LHCN-M2 (cell line): ENCODE measurements at places on chromosomes 11 and 22. TPM values are rescaled to one million over a fixed set of nuclear protein-coding genes. Genes with fewer than 3 reads are reported as not detected.
A peak's percentile ranks its signal among the peaks of the same experiment; 100 is the strongest.

IGSF9B gene
- total RNA-seq = under 0.01 and 0.19 TPM in 2 replicates

CFAP300 gene
- total RNA-seq = 4.3 and 6.7 TPM in 2 replicates

OR6A2 gene
- not detected in 2 replicates for total RNA-seq

OR5A1 gene
- not detected in 2 replicates for total RNA-seq

TSGA10IP gene
- 0.06 TPM in 1 of 2 replicates, not detected in the other for total RNA-seq

BIRC3 gene
- total RNA-seq = 0.40 and 0.64 TPM in 2 replicates

- peak; percentile 67 for DNase-seq
These were observed 205.9 kb downstream of the ST3GAL4 start for GRCh38 chr11:126561327-126561893.

DNA sequence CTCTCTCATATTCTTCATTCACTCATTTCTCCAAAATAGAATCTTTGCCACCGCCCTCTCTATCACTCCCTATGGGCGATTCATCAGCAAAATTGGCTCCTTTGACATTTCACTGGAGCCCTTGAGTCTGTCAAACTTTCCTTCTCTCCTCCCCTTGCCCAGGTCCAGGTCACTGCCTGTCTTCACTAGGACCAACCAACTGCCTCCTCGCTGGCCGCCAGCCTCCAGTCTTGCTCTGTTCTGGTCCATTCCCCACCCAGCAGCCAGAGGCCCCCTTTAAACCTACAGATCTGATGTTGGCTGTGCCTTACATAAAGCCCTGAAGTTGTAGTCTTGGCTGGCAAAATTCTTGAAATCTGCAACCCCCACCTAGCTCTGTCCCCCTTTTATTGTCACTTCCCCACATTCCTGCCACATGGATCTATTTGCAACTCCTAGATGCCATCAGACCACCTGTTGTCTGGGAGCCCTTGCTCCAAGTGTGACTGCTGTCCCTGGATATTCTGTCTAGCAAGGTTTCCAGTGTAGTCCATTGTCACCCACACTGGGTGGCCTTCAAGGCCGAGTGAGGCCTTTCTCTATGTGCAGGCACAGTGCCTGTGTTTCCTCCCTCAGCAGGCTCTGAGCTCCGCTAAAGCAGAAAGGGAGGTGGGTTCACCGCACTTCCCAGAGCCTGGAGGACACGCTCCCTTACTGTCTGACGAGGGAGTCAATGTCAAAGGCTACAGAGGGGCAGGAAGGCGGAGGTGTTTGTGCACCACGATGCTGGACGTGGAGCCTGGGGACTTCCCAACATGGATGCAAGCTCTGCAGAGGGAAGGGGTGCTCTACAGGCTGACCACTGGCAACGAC, 25.5 kb downstream of the MYEOV start:
- no peak for DNase-seq
